ENCODE measurements at places on chromosomes 7 and 10.

DNA sequence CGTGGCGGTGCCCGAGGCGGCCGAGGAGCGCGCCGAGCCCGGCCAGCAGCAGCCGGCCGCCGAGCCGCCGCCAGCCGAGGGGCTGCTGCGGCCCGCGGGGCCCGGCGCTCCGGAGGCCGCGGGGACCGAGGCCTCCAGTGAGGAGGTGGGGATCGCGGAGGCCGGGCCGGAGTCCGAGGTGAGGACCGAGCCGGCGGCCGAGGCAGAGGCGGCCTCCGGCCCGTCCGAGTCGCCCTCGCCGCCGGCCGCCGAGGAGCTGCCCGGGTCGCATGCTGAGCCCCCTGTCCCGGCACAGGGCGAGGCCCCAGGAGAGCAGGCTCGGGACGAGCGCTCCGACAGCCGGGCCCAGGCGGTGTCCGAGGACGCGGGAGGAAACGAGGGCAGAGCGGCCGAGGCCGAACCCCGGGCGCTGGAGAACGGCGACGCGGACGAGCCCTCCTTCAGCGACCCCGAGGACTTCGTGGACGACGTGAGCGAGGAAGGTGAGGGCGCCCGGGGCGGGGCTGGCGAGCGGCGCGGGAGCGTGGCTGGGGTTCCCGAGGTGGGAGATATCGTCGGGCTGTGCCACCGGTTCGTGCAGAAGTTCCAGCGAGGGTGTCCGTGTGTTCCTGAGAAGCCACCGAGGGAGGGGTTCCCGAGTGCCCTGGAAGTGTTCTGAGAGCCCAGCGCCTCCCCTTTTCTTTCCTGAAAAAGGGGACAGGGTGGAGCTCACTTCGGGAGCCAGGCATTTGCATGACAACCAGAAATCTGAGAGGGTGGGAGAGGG lies 495 bp downstream of the EIF3B start:
- DNase-seq, result no peak

DNA sequence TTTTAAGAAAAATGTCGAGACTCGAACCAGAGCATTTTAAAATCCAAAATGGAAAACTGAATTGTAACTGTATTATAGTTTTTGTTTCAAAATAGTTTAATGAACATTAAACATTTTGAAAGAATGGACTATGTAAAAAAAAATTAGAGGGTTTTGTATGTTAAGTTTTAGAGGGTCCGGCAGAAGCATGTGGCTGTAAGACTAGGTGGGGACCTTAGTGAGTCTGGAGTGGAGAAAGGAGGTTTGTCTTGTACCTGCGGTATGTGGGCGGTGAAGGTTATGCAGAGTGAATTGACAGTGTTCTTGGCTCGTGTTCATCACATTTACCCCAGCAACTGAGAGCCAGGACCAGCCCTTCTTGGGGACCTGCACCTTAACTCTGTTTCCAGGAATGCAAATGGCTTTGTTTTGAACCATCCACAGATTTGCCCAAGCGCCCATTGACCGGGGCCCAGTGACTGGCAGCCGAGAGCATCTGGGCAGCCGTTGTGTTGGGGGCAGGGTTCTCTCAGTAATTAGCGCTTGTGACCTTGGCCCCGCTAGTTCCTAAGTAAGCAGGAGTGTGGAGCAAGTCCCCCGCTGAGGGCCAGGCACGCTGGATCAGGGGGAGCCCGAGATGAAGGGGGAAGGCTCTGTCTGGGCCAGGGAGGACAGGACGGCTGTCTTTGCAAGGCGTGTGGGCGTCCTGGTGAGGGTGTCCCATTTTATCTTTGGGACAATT lies 1.4 kb upstream of the KLF6 start:
- DNase-seq, result peak; percentile 7

DNA sequence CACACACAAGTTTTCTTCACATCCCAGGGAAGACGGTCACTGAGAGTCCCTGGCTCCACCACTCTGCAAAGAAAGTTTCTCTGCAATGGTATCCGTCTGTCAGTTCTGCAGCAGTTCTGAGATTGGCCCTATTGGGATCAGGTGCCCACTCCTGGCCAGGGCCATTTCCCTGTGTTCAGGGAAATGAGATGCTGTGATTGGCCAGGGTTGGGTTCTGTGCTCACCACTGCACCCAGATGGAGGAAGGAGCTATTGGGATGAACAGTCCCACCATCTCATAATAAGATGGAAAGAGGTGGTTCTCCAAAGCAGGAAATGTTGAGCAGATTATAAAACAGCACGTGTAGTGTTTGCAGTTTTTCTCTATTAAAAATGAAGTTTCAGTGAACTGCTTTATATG lies 13.3 kb upstream of the PIP4K2A start:
- DNase-seq, result no peak

DNA sequence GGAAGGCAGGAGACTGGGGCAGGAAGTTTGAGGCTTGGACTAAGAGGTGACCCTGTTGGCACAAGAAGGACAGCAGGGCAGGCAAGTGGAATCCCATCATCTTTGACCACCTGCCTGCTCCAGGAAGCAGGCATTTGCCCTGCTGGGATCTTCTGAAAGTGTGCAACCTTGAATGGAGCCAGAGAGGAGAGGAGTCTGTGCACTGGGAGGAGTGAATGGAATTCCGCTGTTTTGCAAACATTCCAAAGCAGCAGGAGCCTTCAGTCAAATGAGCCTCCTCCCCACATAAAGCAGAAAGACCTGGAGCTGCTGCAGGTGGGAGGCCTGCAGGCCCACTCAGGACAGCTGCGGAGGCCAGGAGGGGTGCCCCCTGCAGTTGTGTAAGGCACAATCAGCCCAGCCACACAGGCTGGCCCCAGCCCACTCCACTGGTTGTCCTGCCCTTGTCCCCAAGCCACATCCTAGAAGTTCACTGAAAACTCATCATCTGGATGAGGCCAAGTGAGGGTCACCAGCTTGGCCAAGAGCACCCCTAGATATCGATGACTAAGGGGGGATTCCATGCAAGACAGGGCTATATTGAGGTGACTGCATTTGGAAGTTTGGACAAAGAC lies 249.5 kb downstream of the RPS24 start:
- DNase-seq, result no peak

- no peak for DNase-seq
Measured at GRCh38 chr7:17166824-17167379, 131.6 kb upstream of the AHR start.

DNA sequence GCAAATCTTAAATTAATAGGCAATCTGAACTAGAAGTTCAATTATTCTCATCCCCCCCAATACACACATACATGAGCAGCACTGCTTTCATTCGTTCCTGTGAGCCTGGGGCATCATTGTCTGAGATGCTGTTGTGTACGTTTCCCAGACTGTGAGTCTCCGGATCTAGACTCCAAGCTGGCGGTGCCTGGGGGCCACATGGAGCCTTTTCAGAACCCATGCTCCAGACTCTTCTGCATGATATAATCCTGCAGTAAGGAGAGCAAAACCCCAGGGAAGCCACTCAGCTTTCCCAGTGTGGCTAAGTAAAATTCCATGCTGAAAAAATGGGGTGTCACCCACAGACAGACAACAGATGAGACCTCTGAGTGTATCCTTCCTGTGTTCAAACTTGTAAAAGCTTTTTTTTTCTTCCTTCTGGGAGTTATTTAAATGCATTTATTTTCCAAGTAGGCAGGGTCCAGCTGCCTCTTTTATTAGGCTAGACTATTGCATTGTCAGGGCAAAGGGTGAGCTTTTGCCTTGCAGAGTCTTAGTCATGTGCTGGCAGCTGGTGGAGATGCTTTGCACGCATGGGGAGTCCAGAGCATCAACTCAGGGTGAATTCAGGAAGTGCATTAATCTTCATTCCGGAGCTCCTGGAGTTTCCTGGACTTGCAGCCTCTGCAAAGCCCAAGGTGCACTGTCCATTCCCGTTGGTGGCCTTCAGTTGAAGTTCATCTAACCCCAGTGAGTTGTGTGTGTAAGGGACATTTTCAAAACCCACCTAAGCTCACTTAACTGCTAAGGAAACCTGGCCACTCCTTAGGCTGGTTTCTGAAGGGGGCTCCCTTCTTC lies 185.7 kb upstream of the ADO start:
- no peak for DNase-seq

- DNase-seq, result no peak
Measured at GRCh38 chr10:121838149-121838548, 89.7 kb downstream of the ATE1 start.

DNA sequence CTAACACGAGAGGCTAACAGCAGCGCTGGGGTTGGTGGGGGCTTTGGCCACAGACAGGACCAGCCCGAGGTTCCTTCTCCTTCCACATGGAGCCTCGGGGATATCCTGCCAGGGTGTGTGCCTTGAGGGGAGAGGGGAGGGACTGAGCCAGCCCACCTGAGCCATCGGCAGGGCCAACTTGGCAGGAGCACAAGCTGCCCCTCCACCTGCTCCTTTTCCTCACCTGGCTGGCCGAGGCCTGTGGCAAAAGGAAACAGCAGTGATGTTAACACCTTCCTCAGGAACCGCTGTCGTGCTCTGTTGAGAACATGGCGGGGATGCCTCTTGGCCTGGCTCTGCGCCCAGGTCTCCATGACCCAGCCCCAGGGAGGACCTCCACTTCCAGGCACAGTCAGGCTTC lies 255.1 kb upstream of the PPP2R2D start:
- no peak for DNase-seq

DNA sequence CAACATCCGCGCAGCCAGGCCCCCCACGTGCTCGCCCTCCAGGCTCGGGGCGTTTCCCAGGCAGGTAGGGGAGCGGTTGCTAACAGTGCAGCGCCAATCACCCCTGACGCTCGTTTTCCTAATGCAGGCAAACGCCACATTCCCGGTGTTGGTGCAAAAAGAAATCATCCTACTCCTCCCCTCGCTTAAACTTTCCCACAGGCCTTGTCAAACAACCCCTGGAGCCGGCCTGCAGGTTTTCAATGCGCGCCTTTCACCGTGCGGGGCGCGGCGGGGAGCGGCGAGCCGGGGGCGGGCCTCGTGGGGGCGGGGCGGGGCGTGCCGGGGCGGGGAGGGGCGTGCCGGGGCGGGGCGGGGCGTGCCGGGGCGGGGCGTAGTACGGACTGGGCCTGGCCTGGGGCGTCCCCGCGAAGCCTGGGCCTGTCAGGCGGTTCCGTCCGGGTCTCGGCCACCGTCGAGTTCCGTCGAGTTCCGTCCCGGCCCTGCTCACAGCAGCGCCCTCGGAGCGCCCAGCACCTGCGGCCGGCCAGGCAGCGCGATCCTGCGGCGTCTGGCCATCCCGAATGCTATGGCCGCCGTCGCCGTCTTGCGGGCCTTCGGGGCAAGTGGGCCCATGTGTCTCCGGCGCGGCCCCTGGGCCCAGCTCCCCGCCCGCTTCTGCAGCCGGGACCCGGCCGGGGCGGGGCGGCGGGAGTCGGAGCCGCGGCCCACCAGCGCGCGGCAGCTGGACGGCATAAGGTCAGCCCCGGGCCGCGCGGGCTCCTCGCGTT lies at the start of gene ECHDC3:
TSS of gene ECHDC3 (plus strand) at position 374 of the 770 bp plus-strand sequence. CDS start at position 569, 195 bp downstream.
- DNase-seq, result no peak

- DNase-seq, result no peak
Measured at GRCh38 chr10:126458466-126458865, 70.2 kb upstream of the ADAM12 start.

DNA sequence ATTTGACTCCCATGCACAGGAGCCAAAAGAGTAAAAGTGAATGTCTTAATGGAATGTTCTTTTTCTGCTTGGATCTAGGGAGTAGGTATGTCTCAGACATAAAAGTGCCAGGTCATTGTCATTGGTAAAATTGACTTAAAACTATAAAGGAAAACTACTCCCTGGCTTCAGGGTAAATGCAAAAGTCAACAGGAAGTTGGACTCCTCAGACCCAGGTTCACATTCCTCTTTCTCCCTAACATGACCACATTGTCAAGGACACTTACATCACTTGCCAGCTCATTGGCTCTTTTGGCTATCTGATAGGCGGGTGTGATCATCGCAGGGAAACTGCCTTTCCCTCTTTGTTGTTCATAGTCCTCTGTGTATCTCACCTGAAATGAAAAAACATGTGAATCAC lies 13.7 kb downstream of the NRAP start:
- no peak for DNase-seq

DNA sequence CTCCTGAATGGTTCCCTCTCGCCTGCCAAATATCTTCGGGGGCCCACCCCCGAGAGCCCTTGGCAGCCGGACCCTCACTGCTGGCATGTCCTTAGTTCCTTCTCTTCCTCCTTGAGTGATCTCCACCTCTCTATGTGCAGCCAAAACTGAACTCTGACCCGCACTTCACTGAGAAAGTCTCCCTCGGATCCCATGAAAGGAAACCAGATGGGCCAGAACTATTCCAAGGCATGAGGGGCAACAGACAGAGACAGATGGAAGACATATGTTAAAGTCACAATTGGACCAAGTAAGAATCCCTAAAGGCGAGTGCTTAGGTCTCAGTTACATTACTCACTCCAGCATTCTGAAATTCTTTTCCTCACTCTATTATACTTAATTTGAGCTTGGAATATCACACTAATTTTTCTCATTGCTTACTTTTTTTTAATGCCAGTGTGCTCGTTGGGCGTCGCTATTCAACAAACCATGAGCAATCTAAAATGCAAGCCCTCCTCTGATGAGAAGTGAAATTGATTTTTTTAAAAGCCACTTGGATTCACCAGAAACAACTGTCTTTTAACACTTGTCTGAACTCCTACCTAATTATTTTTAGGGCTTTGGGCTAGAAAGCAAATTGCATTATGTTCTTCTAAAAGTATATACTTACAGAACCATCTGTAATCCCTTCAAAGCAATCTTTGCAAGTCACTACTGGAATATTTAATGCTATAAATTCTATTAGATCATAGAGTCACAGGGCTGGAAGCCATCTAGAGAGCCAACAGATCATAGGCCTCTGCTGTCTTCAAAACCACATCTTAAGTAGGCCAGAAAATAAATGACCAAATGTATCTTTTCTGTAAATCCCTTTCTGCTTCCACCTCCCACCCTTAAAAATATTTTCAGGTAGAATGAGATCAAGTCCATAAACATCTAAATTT lies 43.3 kb upstream of the EZH2 start:
- peak; percentile 71 for DNase-seq

DNA sequence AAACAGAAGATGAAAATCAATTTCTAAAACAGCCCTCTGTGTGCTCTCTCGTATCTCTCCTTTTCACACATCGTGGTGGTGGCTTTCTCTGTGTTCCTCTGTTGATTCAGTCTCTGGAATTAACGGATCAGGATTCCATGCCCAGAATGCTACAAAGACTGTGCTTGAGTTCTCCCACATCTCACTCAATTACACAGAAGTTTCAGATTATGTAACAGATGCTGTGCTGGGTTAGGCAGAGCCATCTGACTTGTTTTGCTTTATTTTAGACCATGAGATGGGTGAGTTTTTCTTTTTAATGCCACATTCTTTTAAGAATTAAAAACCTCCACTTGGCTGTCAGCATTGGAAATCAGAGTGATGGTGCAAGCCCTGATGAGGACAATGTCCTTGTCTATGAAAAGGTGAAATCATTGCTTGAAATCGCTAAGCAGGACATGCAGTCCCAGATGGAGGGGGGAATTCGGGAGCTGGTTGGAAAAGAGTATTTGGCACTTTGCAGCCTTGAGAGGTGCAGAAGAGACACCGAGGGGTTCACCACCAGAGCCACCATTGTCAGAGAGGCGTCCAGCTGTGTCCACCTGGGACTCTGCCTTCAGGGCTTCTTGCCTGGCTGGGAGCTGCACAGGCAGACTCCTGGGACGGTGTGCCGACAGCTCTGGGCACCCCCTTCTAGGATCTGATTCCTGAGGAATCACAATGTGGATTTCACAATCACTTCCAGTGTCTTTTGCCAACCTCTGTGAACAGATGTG lies 80.4 kb downstream of the EGFR start:
- DNase-seq, result no peak

GRCh38 chr7:127366680-127367079 lies 25.8 kb downstream of the ZNF800 start:
- no peak for DNase-seq

All from NCI-H524 treated with DMSO at 0.1 percent for 48 hours (cell line).